Hematopoietic multipotent progenitor cell treated with erythropoietin and hydrocortisone succinate and interleukin-3 and kit ligand, for 17 days (in vitro differentiated cells): ENCODE measurements at places on chromosomes 11 and 22.

- no peak for DNase-seq
Measured at GRCh38 chr11:45794169-45794568, 10.8 kb upstream of the SLC35C1 start.

- no peak for DNase-seq
Measured at GRCh38 chr22:45552580-45553350, 50.1 kb downstream of the FBLN1 start.

DNA sequence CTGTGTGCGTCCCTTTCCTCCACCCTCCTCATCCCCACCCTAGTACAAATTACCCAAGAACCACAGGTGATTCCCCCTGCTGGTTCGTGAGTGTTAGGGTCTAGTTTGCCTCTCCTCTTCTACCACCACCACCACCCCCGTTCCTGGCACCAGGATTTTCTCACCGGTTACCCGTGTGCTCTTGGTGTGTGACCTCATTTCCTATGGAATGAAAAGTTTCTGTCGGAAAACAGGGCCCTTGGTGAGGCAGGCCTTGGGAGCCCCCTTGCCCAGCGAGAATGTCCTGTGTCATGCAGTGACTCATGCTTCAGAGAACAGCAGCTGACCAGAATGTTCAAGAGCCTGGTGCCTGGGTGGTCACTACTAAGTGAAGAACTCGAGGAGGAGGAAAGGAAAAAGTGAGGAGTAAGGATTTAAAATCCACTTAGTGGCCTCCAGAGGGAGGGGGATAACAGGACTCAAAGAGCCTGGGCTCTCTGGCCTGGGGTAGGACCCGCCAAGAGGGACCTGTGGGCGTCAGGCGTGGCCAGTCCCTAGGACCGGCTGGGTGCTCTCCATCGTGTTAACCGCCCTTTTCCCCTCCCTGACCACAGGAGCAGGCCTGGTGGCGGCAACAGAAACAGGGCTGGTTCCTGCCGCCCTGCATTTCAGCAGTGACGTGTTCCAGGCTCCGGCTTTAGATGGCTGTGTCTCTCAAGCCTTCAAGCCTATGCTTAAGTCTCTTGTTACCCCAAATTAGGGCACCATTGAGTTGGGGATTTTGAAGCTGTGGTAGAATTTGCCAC, 30.2 kb downstream of the C22orf31 start:
- DNase-seq, result no peak

DNA sequence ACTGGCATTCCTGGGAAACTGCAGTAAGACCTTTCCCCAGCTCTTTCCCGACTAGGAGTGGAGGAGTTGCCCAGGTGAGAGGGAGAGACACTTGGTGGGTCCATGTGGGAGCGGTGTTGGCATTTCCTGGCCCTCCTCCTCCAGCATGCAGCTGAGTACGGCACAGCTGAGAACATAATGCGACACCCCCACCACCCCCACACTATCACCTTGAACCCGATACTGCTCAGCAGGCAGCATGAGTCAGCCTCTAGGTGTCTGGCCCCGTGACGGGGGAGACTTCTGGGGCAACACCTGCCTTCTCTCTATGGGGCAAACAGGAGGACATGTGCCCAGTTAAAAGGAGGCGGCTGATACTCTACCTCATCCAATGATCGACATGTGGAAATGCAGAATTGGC, 64.4 kb downstream of the PKNOX2 start:
- DNase-seq, result no peak

DNA sequence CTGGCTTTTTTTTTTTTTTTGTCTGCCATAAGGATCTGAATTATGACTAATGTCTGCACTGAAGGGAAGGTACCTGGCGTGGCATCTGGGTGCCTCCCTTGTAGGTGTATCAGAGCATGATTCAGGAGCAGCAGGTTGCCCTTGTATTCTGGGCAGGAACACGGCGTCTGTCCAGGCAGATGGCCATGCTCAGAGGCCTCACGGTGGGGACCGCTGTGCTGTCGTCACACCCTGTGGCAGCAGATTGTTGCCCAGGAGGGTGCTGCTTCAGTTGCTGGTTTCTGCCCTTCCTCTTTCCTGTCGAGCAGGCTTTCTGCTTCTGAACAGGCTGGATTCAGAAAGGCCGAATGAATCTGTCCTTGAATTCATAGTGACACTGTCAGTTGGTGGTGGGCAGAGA, 11.0 kb downstream of the ZNRF3 start:
- no peak for DNase-seq

DNA sequence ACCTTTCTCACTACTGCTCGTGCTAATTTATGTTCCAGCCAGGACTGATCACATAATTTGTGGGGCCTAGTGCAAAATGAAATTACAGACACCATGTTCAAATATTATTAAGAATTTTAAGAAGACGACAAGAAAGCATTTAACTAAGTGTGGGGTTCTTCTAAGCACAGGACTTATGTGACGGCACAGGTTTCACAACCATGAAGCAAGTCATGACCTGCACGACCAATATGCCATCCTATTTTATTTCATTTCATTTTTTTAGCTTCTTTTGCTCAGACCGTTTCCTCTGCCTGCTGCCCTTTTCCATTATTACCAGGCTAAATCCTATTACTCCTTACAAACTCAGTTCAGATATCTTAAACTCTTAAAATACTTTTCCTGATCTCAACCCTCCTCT, 462.5 kb downstream of the AASDHPPT start:
- DNase-seq, result no peak

DNA sequence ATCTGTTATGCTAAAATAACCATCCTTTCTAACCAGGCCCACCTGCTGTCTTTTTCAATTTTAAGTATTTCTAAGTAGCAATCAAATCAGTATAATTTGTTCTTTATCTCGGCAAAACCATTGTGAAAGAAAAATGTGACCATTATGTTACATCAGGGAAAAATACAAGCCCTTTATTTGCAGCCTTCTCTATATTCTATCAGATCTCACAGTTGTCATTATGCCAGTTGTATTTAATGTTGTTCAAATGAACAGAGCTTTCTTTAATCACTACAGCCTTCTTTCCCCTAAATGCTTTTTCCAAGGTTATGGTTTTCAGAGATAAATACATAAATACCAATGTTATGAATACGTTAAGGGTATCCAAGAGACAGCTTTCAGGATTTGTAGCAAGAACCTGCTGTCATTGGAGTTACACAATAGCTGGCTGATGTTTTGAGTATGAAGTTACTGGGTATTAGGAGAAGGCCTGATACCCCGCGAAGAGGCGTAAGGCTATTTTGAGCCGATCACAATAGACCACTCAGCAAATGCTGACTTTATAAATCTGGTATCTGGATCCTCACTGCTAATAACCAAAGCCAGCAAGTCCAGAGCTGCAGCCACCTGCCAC, 406.3 kb downstream of the CADM1 start:
- no peak for DNase-seq

GRCh38 chr22:33114565-33114964, 56.4 kb upstream of the SYN3 start:
- DNase-seq, result no peak

- DNase-seq, result peak; percentile 43
Measured at GRCh38 chr22:26835929-26836528, 178.6 kb downstream of the MIAT start.

DNA sequence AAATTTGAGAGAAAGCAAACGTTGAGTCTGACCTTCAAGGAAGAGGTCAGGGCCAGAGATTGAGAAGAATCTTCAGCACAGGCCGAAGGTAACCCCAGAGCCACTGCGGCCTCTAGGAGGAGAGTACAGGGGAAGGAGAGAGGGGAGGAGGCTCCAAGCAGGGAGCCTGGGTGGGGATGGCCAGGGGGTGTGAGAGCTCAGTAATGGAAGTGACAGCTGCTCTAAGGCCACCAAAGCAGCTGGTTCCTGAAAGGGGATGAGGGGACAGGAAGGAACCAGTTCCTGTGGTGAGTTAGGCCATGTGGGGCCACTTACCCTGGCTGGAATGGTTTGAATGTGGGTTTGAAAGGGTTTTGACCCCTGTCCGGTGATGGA, 46.1 kb downstream of the PISD start:
- DNase-seq, result no peak
